Naive thymus-derived CD8-positive, alpha-beta T cell (primary cell): ENCODE measurements at places on chromosomes 2 and 18.

- H3K27me3 ChIP-seq, result no peaks in the 10 kb centered on the region
- no peak overlapping the region for H3K27ac ChIP-seq
- no peak for DNase-seq
Measured at GRCh38 chr2:124112966-124113365, 87.9 kb downstream of the CNTNAP5 start.

DNA sequence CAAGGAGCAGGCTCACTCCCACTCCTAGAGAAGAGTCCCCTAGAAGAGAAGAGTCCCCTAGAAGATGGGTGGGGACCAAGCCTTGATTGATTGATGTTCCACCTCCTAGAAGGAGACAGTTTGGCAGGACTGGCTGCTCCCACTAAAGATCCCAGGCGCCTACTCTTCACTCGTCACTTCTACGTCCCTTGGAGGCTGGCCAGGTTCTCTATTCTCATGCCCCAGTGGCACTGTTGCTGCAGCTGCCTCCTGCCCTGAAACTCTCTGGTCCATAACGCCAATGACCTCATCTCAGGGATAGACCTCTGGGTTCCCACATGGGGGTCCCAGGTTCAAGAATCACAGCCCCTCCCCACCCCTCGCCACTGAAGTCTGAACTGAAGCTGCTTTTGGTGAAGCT lies 2.5 kb upstream of the SP140L start:
- no peak overlapping the region for H3K4me3 ChIP-seq
- no peak for DNase-seq
- peaks cover 88% of the 10 kb centered on the region for H3K4me1 ChIP-seq

- DNase-seq, result no peak
- H3K36me3 ChIP-seq, result peaks cover 2% of the 10 kb centered on the region
- no peak overlapping the region for H3K4me3 ChIP-seq
- no peaks in the 10 kb centered on the region for H3K27me3 ChIP-seq
- H3K27ac ChIP-seq, result peak overlapping the region; percentile 80
Measured at GRCh38 chr2:157838442-157839161, 37.5 kb downstream of the ACVR1 start.

DNA sequence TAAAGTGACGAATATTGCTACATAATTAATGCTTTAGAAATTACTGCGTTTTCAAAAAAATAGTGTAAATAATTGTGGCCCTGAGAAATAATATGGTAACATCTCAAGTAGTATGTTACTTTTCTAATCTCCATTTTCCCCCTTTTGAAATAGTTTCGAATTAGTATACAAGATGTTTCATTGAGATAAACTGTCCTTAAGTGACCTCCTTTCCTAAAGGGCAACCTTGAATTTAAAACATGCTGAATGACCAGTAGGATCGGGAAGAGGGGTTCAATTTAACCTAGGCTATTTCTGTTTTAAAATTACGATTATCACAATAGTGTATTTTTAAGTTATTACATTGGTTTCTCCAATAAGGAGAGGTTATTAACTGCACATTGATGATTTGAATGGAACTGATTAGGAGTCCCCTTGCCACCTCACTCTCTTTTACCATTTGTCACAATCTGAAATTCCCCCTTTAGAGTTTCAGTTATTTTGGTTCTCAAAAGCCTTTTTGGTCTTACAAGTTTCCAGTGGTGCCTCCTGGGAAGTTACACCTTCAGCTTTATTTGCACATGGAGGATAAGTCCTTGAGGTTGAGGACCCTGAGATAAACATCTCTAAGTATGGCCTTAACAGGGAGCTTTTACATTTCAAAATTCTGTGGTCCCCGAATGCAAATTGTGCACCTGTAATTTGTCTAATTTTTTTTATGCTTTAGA lies 2.3 kb downstream of the ACTR3 start:
- no peaks in the 10 kb centered on the region for H3K27me3 ChIP-seq
- H3K4me1 ChIP-seq, result peaks cover 87% of the 10 kb centered on the region
- peak overlapping the region; percentile 36 for H3K27ac ChIP-seq
- no peaks in the 10 kb centered on the region for H3K36me3 ChIP-seq

DNA sequence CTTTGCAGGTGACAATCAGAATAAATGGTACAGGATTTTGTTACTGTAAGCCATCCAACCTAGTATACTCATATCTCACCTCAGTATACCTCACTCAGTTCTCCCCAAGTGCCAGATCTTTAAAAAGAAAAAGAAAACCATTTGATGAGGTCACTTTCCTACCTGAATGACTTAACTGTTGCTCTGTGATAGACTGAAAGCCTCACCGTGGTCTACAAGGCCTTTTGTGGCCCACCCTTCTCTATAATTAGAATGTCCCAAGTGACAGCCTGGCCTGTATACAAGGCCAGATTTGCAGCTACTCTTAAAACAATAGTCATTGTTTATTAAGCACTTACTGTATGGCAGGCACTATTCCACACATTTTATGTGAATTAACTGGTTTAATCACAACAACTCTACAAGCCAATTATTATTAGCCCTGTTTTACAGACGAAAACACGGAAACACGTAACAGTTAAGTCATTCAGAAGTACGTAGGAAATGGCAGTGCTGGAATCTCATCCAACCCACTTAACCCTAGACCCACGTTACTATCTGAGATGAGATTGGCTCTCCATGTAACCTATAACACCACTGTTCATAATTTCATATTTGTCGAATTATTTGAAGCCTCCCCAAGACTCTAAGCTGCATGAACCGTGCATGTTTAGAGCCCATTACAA lies 28.3 kb downstream of the PKP4 start:
- no peak overlapping the region for H3K27ac ChIP-seq
- no peak overlapping the region for H3K4me3 ChIP-seq
- H3K36me3 ChIP-seq, result no peaks in the 10 kb centered on the region
- no peak for DNase-seq
- H3K4me1 ChIP-seq, result peaks cover 1% of the 10 kb centered on the region
- no peaks in the 10 kb centered on the region for H3K27me3 ChIP-seq

DNA sequence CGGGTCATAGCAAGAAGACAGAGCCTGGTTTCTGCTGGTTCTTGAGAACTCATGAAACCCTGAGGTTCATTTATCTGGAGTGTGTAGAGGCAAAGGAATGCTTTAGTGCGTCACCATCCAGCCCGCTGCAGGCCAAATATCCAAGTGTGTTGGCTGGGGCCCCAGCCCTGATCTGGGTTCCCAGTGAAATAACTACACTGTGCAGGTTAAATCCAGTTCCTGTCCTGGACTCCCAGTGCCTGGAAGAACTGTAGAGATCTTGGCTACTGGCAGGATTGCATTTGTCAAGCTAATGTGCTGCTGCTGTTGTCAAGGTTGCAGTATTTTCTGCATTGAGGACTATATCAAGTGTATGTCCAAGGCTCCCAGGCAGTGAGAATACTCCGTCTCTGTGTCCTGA lies 89.9 kb downstream of the MAPK4 start:
- H3K36me3 ChIP-seq, result no peaks in the 10 kb centered on the region
- no peaks in the 10 kb centered on the region for H3K4me1 ChIP-seq
- no peak for DNase-seq
- peaks cover 2% of the 10 kb centered on the region for H3K27me3 ChIP-seq
- no peak overlapping the region for H3K4me3 ChIP-seq

- no peak for DNase-seq
- H3K36me3 ChIP-seq, result peaks cover 5% of the 10 kb centered on the region
- H3K27me3 ChIP-seq, result no peaks in the 10 kb centered on the region
- H3K27ac ChIP-seq, result no peak overlapping the region
- H3K4me1 ChIP-seq, result no peaks in the 10 kb centered on the region
Measured at GRCh38 chr2:85915606-85916303, 27.0 kb upstream of the ST3GAL5 start.

DNA sequence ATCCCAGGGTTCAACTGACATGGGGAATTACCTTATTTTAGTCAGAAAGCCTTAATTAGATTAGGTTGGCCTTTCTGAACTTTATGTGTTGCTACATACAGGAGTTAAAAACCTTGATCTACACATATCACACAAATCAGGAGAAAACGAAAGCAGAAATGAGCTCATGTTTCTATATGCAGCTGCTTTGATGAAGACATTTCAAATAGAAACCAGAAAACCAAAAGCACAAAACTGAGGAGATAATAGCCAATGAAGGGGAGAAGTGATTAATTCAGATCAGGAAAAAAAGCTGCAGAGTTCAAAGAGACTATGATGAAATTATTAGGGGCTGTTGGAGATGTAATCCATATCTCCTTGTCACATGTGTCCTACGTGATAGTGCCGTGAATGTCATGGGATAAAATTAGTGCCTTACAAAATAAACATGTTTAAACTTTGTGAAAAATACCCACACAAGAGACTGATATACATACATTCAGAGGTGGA lies 255.0 kb downstream of the CAMKMT start:
- H3K4me3 ChIP-seq, result no peak overlapping the region
- H3K4me1 ChIP-seq, result peaks cover 13% of the 10 kb centered on the region
- peaks cover 5% of the 10 kb centered on the region for H3K36me3 ChIP-seq
- H3K27me3 ChIP-seq, result peaks cover 2% of the 10 kb centered on the region
- H3K27ac ChIP-seq, result no peak overlapping the region

DNA sequence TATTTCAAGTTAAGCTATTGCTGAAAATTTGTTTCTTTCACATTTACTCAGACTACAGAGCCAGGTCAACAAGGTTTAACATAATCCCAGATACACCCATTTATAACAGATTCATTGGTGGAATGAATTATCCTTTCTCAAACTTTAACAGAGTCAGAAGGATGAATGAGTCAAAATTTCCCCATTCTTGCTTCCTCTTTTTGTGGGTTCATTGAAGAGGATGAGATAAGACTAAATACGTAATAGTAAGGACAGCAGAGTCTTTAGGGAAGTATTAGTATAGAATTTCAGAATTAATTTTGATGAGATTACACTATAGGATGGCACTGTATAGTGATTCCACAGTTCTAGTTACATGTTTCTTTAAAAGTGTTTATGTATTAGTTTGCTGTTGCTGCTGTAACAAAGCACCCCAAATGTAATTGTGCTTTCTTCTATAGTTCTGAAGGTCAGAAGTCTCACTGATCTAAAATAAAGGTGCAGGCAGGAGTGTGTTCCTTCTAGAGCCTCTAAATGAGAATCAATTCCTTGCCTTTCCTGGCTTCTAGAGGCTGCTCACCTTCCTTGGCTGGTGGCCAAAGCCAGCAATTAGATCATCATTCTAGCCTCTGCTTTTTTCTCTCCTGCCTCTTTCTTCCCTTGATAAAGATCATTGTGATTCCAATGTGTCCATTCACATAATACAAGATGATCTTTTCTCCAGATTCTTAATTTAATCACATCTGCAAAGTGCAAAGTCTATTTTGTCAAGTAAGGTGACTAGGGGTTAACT lies 309.3 kb upstream of the PIK3C3 start:
- no peaks in the 10 kb centered on the region for H3K27me3 ChIP-seq
- H3K36me3 ChIP-seq, result no peaks in the 10 kb centered on the region
- H3K4me3 ChIP-seq, result no peak overlapping the region
- DNase-seq, result no peak

- H3K4me1 ChIP-seq, result no peaks in the 10 kb centered on the region
- no peaks in the 10 kb centered on the region for H3K27me3 ChIP-seq
- no peaks in the 10 kb centered on the region for H3K36me3 ChIP-seq
- H3K27ac ChIP-seq, result no peak overlapping the region
- no peak for DNase-seq
Measured at GRCh38 chr2:199131136-199131655, 326.5 kb downstream of the SATB2 start.

- DNase-seq, result no peak
- no peak overlapping the region for H3K27ac ChIP-seq
- H3K27me3 ChIP-seq, result peaks cover 18% of the 10 kb centered on the region
- no peak overlapping the region for H3K4me3 ChIP-seq
Measured at GRCh38 chr2:177889818-177890460, 182.6 kb downstream of the PDE11A start.

GRCh38 chr2:123696021-123696420 lies 329.1 kb upstream of the CNTNAP5 start:
- no peak for DNase-seq
- no peaks in the 10 kb centered on the region for H3K27me3 ChIP-seq
- H3K27ac ChIP-seq, result no peak overlapping the region
- no peak overlapping the region for H3K4me3 ChIP-seq
- no peaks in the 10 kb centered on the region for H3K36me3 ChIP-seq

- DNase-seq, result no peak
- no peak overlapping the region for H3K27ac ChIP-seq
- no peak overlapping the region for H3K4me3 ChIP-seq
- H3K36me3 ChIP-seq, result no peaks in the 10 kb centered on the region
Measured at GRCh38 chr2:129301431-129301913, 678.0 kb upstream of the RAB6C start.

DNA sequence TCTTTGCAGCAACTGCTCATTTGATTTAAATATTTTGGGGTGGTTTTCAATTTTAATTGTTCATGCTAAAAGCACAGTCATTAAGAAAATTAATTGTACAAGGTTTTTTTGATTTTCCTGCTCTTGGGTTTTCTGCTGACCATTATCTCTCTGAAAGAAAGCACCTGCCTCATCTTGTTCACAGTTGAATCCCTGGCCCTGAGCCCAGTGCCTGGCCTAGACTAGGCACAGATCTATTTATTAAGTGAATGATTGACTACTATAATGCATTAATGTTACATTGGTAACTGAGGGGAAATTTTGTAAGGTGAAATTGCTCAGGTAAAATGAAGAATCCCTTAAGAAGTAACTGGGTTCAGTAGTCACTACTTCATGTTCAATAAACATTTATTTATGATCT lies 22.0 kb downstream of the IL1RL2 start:
- no peaks in the 10 kb centered on the region for H3K36me3 ChIP-seq
- no peaks in the 10 kb centered on the region for H3K4me1 ChIP-seq
- DNase-seq, result no peak
- H3K27me3 ChIP-seq, result no peaks in the 10 kb centered on the region

GRCh38 chr2:19873014-19873413 lies 28.8 kb downstream of the TTC32 start:
- peaks cover 24% of the 10 kb centered on the region for H3K4me1 ChIP-seq
- DNase-seq, result no peak
- no peak overlapping the region for H3K4me3 ChIP-seq
- no peak overlapping the region for H3K27ac ChIP-seq

GRCh38 chr2:201768918-201769317 lies 11.8 kb downstream of the ALS2 start:
- H3K36me3 ChIP-seq, result peaks cover 29% of the 10 kb centered on the region
- DNase-seq, result no peak
- no peak overlapping the region for H3K4me3 ChIP-seq

DNA sequence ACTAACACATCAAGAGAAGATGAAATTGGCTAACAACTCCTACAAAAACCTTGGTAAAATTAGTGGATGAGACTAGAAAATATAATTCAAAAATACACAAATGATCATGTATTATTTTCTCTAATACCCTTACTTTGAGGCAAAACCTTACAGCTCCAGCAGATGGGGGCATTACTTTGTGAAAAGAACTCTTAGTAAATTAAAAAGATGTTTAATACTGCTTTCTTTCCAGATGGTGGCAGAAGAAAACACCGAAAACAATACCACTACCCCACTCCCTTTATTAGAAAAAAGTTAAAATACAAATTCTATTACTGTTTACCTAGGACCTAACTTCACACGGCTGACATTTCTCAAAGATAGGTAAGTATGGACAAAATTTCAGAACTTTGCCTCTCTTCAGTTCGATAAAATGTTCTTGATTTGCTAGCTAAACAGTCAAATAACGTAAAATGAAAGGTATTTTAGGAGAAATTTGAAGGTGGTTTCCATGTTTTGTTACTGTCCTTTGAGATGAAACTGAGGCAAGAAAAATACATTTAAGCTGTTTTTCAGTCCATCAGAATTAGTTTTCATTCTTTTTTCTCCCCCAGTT lies 30.6 kb downstream of the ORC4 start:
- no peaks in the 10 kb centered on the region for H3K27me3 ChIP-seq
- DNase-seq, result no peak
- H3K4me1 ChIP-seq, result peaks cover 26% of the 10 kb centered on the region
- no peak overlapping the region for H3K4me3 ChIP-seq

- H3K4me1 ChIP-seq, result peaks cover 24% of the 10 kb centered on the region
- DNase-seq, result no peak
- no peaks in the 10 kb centered on the region for H3K36me3 ChIP-seq
- no peaks in the 10 kb centered on the region for H3K27me3 ChIP-seq
- no peak overlapping the region for H3K27ac ChIP-seq
Measured at GRCh38 chr2:73383036-73383435, 2.6 kb upstream of the ALMS1 start.
